ENCODE measurements at places on chromosomes 2 and 18. TPM values are rescaled to one million over a fixed set of nuclear protein-coding genes. Genes with fewer than 3 reads are reported as not detected.
A peak's percentile ranks its signal among the peaks of the same experiment; 100 is the strongest.

- no peak for DNase-seq
Measured at GRCh38 chr2:10514273-10514672, 66.1 kb upstream of the ODC1 start.

DNA sequence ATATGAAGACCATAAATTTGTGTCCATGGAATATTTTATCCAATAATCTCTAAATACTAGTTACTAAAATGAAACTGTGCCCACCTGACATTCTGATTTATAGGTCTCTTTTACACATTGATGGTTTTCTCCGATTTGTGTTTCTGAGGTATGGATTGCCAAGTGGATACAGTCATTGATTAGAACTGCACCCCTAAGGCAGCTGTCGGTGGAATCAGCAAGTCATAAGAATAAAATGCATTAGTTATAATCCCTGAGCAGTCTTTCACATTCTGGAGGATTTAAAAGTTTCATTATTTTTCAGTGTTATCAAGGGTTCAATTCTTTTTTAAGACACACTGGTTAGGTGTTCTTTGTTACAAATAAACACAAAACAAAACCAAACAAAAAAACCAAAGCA is 6.0 kb downstream of the CAVIN2 start:
- DNase-seq: no peak

DNA sequence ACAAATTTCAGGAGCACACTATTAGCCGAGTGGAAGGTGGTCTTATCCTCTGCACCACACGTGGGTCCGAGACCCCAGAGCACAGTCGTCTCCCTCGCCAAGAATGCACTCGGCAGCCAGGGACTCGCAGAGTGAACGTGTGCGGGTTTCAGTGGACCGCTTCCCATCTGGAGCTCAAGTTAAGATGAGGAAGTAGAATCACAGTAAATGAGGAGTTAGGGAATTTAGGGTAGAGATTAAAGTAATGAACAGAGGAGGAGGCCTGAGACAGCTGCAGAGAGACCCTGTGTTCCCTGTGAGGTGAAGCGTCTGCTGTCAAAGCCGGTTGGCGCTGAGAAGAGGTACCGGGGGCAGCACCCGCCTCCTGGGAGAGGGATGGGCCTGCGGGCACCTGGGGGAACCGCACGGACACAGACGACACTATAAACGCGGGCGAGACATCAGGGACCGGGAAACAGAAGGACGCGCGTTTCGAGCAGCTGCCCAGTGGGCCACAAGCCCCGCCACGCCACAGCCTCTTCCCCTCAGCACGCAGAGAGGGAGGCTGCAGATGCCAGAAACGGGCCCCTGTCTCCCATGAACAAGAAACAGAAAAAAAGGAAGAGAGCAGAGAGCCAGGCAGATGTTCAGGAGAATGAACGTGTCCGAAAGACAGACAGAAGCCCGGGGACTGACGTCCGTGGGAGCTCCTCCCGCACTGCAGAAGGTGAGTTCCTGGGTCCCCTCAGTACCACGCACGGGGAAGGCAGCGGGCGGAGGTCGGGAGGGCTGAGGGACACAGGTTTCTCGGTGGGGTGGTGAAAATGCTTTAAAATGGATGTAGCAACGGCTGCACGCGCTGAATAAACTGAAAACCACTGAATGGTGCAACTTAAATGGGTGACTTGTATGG is 5.4 kb upstream of the KCNG2 start:
- no peak for DNase-seq

DNA sequence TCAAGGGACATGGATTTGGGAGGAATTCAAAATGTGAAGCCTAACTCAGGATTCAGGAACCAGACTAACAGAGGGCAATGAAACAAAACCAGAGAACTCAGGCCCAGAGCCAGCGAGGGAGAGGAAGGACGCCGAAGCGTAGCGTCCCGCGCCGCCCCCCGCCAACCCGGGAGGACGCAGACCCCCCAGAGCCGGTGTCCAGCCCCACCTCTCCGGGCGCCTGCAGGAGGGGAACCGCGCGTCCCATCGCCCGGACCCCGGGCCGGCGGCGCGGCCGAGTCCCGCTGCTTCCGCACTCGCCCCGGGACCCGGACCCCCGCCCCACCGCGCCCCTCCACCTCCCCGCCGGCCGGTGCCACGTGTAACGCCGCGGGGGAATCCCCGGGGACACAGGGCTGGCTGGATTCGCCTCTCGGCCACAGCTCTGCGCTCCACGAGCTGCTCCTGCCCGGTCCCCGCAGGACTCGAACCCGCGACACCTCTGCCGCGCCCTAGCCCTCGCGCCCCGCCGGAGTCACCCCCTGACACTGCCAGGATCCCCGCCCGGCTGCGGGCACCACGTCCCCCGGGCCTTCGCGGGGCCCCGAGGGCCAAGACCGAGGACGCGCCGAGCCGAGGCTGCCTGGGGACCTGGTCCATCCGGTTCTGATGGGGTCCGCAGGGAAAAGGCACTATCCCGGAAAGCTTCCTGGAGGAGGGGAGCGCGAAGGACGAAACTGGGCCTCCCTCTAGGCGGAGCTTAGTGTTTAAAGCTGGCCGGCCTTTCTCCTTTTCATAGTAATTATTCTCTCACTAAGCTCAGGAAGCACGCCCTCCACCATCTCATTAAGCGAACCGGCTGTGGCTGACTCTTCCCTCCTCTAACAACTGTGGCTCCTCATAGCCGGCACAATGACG is 40.4 kb upstream of the FAM124B start:
- no peak for DNase-seq

- no peak for DNase-seq
Measured at GRCh38 chr2:198763793-198764192, 693.9 kb downstream of the SATB2 start.

KIF3C gene
- 6.2 TPM for total RNA-seq

PDK1 gene
- total RNA-seq: 35.8 TPM

DNA sequence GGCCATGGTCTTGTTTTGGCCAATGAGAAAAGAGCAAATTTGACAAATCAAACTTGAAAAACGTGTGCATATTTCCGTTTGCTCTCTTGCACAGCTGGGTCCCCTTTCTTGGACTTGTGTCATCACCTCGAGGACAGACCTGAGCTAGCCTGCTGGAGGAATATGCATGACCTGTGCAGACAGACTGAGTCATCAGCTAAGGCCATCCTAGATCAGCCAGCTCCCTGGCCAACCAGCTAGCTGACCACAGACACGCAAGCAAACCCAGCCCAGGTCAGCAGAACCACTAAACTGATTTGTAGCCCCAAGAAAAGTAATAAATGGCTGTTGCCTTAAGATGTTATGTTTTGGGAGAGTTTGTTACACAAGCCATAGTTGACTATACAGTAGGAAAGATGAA is 61.3 kb upstream of the PAX3 start:
- no peak for DNase-seq

DNA sequence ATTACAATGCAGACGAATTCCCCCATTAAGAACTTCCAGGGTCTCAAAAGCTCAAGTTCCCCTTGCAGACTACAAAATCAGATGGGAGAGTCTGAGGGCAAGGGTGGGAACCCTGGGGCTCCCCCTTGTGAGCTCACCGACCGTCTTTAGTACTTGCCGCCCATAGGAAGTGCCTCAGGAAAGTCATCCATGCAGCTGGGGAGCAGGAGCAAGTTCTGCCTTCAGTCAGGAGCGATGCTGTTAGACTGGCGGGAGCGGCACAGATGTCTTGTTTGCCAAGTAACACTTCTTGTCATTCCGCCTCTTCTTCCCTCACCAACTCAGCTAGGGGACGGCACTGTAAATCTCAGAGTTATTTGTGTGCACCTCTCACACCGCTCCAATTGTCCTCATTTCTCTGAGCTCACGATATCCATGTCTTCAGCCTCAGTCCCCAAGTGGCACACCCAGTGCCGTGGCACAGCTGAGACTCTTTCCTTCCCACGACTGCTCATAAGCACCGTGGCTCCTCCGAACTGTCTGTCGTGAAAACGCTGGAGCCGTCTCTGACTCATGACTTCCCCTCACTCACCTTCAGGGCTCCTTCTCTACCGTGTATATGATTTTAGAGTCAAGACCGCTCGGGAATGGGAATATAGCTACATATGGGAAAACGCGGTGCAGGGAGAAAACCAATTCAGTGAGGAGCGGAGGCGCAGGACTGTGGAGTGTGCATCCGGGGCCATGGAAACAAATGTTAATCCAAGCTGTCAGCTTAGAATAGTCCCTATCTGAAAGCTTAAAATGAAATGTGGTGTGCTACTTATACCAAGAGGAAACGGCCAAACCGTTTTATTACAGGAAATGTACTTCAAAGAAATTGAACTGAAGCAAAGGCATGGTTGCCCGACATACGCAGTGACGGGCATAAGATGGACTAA is 34.0 kb downstream of the UXS1 start:
- DNase-seq: peak; percentile 42

TLX2 gene
- total RNA-seq: 1.2 TPM

- DNase-seq: no peak
Measured at GRCh38 chr2:225192869-225193268, 150.6 kb upstream of the DOCK10 start.

GRCh38 chr2:221096706-221097567 is 475.2 kb downstream of the EPHA4 start:
- no peak for DNase-seq

- DNase-seq: no peak
Measured at GRCh38 chr2:144914622-144915318, 394.9 kb upstream of the ZEB2 start.

ATP6V1B1 gene
- not detected for total RNA-seq

- DNase-seq: no peak
Measured at GRCh38 chr2:222842491-222843174, 18.2 kb upstream of the ACSL3 start.

FAHD2B gene
- 18.8 TPM for total RNA-seq

DOCK10 gene
- total RNA-seq: 144 TPM
